Erythroblast (primary cell): ENCODE measurements at places on chromosomes 12 and 14.
A peak's percentile ranks its signal among the peaks of the same experiment; 100 is the strongest.

- DNase-seq: no peak
Measured at GRCh38 chr12:19128485-19128884, 1.0 kb upstream of the PLEKHA5 start.

GRCh38 chr14:24634158-24634557, at the start of gene GZMB:
GZMB (minus strand) TSS chr14:24634190; CDS start chr14:24634160, 30 bp downstream.
- no peak for DNase-seq

DNA sequence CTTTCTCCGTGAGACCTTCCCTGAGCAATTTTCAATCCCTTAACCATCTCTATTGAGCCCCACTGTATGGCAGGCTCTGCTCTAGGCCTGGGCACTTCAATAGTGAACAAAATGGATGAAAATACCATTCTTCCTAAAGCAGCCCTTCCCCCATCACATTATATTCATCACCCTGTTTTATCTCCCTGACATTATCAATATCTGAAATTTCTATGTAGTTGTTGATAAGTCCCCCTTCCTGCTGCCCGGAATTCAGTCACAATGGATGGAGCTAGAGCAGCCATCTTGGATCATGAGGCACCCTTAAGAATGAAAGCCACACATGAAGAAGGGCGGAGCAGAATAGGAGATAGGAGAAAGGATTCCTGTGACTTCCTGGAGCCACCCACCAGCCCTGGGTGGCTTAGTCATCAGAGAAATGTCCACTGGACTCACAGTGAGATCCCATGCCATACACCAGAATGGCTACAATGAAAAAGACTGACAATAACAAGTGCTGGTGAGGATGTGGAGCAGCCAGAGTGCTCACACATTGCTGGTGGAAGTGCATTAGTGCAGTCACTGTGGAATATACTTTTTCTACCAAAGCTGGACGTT, 33.9 kb downstream of the SCARB1 start:
- no peak for DNase-seq

GRCh38 chr14:69715725-69716477, 51.0 kb upstream of the SRSF5 start:
- DNase-seq: peak; percentile 19

DNA sequence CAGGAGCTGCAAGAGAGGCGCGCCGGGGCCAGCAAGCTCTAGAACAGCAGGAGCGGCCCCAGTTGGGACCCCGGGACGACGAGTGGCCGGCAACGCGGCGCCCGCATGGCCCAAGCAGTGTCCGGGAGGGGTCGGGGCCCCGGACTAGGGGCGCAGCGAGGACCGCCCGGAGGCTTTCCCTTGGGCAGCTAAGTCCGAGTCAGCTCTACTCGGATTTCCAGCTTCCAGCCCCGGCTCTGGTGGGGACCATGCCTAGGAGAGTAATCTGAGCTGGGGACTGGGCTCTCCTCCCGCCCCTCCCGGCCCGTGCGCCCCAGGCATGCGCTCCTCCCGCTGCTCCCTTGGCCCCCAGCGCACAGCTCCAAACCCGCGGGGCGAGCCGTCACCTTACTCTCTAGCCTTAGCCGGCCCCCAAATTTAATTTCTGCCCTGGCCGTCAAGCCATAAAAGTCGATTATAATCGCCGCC, 41.6 kb upstream of the CAPRIN2 start:
- DNase-seq: no peak

- DNase-seq: no peak
Measured at GRCh38 chr14:63203618-63204406, 431 bp upstream of the RHOJ start.

GRCh38 chr12:50275556-50275955, 7.8 kb downstream of the LIMA1 start:
- no peak for DNase-seq

GRCh38 chr12:88994537-88994936, 357.8 kb downstream of the DUSP6 start:
- DNase-seq: no peak

- DNase-seq: no peak
Measured at GRCh38 chr12:11834931-11835330, 185.5 kb downstream of the ETV6 start.

DNA sequence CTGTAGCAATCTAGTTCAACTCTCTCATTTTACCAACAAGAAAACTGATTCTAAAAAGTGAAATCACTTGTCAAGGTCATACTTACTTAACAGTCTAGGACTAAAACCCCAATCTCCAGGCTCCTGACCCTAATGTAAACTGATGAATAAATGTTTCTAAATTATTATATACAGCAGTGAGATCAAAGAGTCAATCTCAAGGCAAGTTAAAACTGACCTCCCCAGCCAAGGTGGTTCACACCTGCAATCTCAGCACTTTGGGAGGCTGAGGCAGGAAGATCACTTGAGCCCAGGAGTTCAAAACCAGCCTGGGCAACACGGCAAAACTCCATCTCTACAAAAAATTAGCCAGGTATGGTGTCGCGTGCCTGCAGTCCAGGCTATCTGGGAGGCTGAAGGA, 15.3 kb downstream of the CLIP1 start:
- DNase-seq: no peak

DNA sequence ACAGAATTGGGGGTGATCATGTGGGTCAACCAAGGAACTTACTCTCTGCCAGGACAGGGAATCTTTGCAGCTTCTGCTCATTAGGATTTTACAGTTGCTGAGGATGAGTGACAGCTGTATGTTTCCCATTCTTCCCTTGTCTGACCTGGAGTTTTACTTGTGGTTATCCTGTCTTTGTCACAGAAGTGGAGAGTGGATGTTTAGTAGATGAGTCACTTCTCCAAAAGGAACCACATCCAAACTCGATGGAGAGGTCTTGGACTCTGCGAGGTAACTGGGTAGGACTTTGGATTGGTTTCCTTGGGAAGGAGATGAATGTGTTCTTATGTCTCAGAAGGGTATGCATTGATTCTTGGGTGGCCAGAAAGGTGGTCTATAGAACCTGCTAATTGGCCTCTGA, 53.8 kb upstream of the USP44 start:
- DNase-seq: no peak

DNA sequence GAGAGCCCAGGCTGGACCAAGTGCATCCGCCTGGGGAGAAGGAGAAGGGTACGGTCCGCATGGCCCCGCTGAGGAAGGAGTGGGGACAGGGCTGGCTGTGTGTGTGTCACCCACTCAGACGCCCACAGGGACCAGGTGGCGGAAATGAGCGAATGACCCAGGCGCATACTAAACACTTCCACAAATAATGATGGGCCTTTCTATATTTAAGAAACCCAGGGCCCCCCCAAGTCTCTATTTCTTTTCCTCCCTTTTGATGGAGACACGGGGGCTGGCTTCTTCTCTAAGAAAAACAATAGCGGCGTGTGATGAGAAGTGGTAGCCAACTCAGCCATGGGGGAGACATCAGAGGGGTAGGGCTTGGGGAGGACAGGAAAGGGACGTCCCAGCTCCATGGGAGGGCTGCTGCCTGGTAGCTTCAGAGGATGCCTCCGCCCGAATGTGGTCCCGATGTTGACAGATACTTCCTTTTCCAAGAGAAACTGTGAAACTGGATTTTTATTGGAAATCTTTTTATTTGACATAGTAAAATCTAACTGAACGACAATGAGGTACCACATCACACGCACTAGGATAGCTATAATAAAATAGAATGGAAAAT, 6.3 kb upstream of the MAP1LC3B2 start:
- DNase-seq: no peak

DNA sequence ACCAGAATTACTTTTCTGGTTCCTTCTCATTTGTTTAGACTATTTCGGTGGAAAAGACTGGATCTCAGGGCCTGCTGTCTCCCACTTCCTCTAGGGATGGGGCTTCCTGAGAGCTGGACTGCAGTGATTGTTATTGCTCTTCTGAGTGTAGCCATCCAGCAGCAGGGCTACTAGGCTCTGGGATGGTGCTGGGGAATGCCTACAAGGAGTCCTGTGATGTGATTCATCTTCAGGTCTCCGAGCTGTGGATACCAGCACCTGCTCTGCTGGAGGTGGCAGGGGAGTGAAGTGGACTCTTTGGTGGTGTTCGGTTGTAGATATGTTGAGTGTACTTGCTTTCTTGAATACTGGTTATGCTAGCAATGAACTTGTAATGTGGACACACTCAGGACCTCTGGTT, 42.7 kb downstream of the AEBP2 start:
- DNase-seq: no peak

DNA sequence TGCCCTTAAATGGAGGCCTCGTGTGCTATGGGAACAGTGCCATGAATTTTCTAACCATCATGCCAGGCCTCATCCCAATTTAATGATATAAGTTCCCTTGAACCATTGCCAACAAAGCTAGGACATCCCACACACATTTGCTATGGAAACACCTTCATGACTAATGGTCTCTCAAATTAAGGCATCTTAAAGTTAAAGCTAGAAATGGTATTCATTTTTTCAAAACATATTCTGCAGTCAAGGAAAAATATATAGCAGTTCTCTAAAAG, 117.3 kb downstream of the BTG1 start:
- no peak for DNase-seq

- peak; percentile 30 for DNase-seq
Measured at GRCh38 chr14:60254176-60254575, 5.2 kb downstream of the PPM1A start.

- no peak for DNase-seq
Measured at GRCh38 chr14:97268097-97268496, 470.9 kb downstream of the VRK1 start.

GRCh38 chr14:33606591-33606990, 344.3 kb downstream of the EGLN3 start:
- no peak for DNase-seq

- DNase-seq: no peak
Measured at GRCh38 chr12:33322519-33322918, 117.1 kb downstream of the SYT10 start.

- no peak for DNase-seq
Measured at GRCh38 chr12:88230271-88230670, 88.2 kb downstream of the TMTC3 start.

- DNase-seq: no peak
Measured at GRCh38 chr12:52551216-52551865, 1.6 kb downstream of the KRT71 start.

GRCh38 chr14:54722791-54723432, 156.0 kb downstream of the SAMD4A start:
- DNase-seq: peak; percentile 13

GRCh38 chr14:21244544-21244943, 24.7 kb downstream of the HNRNPC start:
- DNase-seq: no peak

- DNase-seq: no peak
Measured at GRCh38 chr12:127606476-127607015, 660.4 kb upstream of the TMEM132C start.

- DNase-seq: no peak
Measured at GRCh38 chr14:79021766-79022165, 851.6 kb downstream of the NRXN3 start.

DNA sequence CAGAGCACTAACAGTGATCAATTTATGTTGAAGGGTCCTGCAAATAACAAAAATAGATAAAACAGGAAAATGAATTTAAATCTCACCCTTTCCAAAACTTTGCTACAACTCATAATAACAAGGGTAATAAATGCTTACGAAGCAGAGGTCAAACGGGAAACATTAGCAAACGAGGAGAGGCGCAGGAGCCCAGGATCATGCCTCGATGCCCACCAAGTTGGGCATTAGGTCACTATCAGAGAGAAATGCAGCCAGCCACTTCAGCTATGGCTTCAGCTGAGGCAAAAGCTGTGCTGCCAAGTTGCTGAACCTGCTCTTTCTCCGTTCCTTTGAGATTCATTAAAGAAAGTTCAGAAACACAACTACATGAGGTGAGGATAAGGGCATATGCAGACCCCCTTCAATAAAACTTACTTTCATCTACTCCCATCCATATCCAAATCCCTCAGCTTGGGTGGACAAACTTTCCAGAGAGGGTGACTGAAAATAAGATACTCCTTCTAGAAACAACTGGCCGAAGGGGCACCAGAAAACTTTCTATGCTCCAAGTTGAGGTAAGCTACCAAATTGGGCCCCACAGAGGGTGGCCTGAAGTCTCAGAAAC, 7.9 kb downstream of the NKX2-1 start:
- no peak for DNase-seq

GRCh38 chr14:22391908-22392565, 197.0 kb downstream of the DAD1 start:
- DNase-seq: peak; percentile 44

- DNase-seq: no peak
Measured at GRCh38 chr12:117629454-117629853, 268.0 kb upstream of the NOS1 start.

DNA sequence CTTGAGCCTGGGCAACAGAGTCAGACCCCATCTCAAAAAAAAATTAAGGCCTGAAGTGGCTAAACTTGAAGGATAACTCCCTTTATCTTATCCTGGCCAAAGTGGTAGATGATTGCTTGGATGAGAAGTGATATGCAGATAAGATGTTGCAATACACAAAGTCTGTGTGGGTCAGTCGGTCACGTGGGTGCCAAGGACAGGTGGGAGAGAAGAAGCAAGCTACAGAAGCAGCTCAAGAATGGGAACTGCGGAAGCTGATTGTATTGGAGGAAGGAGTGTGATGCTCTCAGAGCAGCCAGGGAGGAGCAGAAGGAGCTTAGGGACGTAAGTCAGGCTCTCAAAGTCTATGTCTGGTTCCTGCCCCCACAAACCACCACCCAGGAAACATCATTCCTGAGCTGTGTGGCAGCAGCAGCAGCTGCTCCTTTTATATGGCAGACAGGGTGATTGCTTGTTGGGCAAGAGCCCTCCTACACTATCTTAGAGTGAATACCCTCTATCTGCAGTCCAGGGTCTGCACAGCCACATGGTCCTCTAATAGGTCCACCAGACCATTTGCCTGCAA, 54.5 kb downstream of the ATP2A2 start:
- DNase-seq: no peak

DNA sequence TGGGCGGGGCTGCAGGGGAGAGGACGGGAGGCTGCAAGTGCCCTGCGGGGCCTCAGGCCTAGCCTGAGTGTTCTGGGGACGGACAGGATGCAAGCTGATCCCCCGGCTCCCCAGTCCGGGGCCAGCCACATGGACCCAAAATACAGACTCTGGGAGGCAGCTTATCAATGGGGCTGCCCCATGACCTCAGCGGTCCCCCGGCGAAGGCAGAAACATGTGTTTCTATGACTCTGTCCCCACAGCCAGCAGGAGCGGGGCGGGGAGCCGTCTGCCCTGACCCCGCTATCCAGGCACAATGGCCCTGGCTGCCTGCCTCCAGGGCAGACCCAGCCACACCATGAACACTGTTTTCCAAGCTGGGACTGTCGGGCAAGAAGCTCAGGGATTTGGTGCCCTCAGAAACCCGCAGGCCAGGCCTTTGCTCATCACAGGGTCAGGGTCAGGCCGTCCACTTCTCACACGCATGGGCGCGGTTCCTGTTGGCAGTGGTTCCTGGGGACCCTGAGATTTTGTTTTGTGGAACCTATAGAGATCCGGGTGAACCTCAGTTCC, 75.0 kb downstream of the RFLNA start:
- DNase-seq: no peak

DNA sequence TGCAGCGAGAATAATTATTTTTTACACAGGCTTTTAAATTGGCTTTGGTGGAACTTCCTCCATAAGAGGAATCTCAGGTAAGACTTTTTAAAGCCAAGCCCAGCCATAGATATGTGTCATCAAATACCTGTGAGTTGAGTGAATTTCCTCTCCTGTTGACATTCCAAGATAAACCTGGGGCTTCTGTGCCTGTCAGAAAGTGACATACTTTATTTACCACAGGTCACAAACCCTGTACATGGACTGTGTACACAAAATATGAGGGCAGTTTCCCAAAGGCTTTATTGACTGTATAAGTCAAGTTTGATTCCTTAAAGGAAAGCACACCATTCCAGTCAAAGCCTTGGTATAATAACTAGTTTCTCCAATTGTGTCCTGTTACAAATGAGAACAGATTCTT, 25.9 kb upstream of the SRSF5 start:
- no peak for DNase-seq

- DNase-seq: no peak
Measured at GRCh38 chr14:23045419-23046357, 3.7 kb downstream of the PSMB11 start.
